Astrocyte (in vitro differentiated cells and primary cell): ENCODE measurements at places on chromosomes 6 and 20.

DNA sequence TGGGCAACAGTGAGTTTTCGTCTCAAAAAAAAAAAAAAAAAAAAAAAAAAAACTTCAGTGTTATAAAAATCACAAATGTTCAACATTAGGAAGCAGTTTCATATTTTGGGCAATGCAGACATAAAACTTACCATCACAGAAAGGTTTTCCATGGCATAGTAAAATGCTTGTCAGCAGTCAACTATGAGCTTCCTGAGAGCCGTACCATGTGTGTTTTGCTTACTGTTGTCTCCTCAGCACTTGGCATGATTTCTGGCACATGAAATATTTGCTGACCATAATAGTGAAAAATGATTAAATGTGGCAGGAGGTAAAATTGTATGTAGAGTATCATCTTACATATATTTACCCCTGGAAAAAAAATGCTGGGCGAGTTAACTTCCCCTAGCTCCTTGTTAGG lies 237.5 kb upstream of the SLC35B3 start:
- DNase-seq, result no peak

- DNase-seq, result peak; percentile 1
Measured at GRCh38 chr6:91812596-91813274, 1225.9 kb upstream of the MAP3K7 start.

- DNase-seq, result no peak
Measured at GRCh38 chr20:481167-481566, 18.8 kb upstream of the TBC1D20 start.

GRCh38 chr20:3309226-3309625 lies 70.2 kb upstream of the SLC4A11 start:
- DNase-seq, result no peak

- peak; percentile 89 for DNase-seq
Measured at GRCh38 chr20:62652041-62652893, 10.0 kb downstream of the SLCO4A1 start.

DNA sequence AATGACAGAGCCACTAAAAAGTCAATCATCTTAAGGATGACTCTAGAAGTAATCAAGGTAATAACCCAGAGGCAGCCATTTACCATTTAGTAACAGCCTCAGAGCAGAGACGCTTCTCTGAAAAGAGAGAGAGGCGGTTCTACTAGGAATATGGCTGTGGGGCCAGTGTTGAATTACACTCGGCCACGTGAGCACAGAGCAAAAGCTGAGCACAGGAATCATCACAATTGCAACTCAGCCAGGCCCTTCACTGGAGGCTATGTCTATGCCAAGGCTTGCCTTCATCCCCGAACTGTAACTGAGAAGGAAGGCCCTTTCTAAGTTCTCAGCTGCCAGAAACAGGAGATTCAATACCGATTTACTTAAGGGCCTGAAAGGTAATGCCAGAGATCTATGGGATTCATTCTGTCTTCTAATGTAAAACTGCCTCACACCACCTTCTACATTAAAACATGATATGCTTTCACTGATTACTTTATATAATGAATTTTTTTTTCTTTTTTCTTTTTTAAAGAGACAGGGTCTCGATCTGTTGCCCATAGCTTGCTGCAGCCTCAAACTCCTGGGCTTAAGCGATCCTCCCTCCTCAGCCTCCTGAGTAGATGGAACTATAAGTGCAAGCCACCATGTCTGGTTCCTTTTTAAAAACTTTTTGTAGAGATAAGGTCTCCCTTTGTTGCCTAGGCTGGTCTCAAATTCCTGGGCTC lies 67.6 kb downstream of the NUDT3 start:
- peak; percentile 51 for DNase-seq
